Stimulated activated CD4-positive, alpha-beta T cell treated with anti-CD3 and anti-CD28 coated beads, TNF-alpha, amount 100 ng/mL, for 1 hour (primary cell): ENCODE measurements at places on chromosomes 3 and 15.

DNA sequence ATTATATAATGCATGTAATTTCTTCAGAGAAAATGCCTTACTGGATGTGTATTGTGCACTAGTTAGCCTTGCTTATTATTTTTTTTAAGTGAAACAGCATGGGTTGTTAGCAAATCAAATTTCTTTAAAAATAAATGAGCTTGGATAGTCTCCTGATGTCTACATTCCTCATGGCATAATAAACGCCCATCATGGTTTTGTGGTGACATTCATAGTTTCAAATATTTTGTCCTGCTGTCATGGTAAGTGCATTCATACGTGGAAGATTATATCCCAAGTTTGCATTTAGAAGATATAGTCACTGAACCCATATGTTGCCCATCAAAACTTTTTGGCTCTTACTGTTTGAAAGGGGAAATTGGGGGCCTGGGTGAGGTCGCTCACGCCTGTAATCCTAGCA lies 130.7 kb downstream of the ALCAM start:
- DNase-seq: no peak

DNA sequence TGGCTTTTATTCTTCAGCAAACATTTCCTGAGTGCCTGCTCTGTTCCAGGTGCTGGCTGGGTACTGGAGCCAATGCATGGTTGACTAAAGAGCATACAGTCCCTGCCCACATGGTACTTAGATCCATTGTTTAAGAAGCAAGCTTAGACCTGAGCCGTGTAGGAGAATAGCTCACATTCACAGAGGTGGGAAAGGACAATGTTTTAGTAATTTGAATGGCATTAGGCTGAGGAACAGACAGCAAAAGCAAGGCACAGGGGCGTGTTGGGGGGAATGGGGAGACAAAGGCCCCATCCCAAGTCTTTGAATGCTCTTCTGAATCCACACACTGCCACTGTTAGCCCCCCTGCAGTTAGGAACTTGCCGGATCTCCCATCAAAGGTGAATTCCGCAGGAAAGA lies 388.2 kb upstream of the RGMA start:
- no peak for DNase-seq

- DNase-seq: no peak
These were observed 515.6 kb upstream of the SGO1 start for GRCh38 chr3:20701641-20702040.

GRCh38 chr3:194876403-194877095 lies 190.9 kb downstream of the FAM43A start:
- DNase-seq: no peak

DNA sequence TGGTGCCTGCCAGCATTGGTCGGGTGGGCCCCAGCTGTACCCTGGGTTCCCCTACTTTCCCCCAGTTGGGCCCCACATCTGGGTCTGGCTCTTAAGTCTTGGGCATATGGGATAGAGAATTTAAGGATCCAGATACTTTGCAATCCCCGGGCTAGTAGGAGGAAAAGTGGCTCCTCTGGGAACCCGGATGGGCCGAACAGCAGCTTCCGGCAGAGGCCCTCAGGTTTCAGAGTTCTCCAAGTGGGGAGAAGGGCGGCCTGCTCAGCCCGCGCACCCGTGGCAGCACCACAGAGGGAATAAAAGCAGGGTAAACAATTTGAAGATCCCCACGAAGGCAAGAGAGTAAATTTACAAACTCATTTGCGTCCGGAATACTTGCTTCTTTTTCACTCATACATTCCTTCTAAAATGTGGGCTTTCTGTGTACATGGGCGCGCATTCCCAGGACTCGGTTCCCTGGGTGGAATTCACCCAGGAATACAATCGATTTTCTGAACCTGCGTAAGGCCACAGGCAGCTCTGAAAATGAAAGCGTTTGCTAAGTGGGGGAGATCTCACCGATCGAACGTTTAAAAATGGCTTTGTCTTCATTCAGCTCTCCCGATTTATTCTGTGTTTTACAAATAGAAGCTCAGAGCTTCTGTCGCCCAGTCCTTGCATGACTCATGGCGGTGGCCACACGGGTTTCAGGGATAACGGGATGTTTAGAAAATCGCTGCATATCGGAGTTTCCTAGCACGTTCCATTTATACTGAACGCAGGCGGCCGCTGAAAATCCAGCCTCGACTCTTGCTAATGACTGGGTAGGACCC lies 74.0 kb upstream of the POLG start:
- DNase-seq: no peak
